ENCODE measurements at places on chromosomes 12 and 14.

GRCh38 chr12:1496162-1496900 is 98.0 kb downstream of the FBXL14 start:
- no peak for DNase-seq

DNA sequence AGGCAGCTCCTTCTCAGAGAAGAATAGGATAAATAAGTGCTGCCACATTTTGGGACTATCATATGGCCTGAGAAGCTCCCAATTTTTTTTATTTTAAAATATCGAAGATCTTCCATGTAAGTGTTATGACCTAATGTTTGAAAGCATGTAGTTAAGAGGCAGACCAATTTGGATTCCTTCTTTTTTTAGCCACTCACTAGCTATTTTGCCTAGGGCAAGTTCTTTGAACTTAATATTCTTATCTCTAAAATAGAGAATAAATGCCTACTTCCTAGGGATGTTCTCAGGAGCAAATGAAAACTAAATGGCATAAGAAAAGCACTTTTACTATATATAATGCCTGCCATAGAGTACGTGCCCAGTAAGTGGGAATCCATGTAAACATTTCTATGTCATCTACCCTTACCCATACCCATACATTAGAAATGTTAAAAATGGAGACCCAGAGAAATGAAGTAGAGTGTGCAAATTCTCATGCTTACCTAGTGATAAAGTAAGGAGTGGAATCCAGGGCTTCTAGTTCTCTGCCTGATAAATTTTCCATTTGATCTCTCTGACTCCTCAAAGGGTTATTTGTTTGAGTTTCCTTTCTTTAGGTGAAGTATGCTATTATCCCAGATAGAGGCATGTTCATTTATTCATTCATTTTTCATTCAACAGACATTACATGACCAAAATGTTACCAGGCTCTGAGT is 148.3 kb downstream of the TGFB3 start:
- no peak for DNase-seq

GRCh38 chr12:91931111-91931510 is 214.5 kb downstream of the BTG1 start:
- no peak for DNase-seq

DNA sequence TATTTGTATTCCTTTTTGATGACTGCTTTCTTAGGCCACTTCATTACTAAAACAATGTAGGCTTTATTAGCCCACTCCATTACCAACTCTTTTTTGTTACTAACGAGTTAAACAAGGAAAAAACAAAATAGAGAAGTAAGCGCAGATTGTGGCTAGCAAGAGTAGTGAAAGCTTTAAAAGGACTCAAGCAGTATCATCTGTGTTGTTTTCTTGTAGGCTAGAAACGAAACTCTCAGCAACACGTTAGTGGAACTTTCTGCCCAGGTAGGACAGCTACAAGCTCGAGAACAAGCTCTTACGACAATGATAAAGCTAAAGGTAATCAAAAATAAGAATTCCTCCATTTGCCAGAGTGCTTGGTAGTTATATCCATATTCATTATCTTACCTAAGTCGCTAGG is 11.1 kb downstream of the CCDC62 start:
- DNase-seq, result no peak

- no peak for DNase-seq
Observed at GRCh38 chr14:104297721-104298401, 159.5 kb downstream of the KIF26A start.

GRCh38 chr12:130787041-130787440 is 52.0 kb downstream of the STX2 start:
- DNase-seq, result no peak

GRCh38 chr12:111257435-111257902 is 111.4 kb downstream of the PHETA1 start:
- no peak for DNase-seq

DNA sequence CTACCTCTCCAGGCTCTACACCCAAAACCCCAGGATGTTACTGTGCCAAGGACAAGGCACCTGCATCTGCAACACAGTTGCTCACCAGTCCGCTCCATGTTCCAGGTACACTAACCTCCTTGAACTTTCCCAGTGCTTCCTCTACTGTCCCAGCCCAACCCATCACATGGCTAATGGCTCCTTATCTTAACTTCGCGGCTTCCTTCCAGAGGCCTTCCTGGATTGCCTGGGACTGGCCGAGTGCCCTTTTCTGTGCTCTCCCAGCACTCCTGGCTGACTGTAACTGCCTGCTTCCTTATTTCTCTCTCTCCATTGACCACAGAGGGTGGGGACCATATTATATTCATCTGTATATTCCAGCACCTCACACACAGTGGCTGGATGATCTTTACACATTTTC is 20.9 kb downstream of the POMT2 start:
- DNase-seq, result no peak

- DNase-seq, result no peak
Observed at GRCh38 chr12:24909667-24910066, 39.2 kb downstream of the BCAT1 start.

GRCh38 chr12:69929531-69929930 is 104.5 kb downstream of the MYRFL start:
- DNase-seq, result no peak

GRCh38 chr12:78916845-78917480 is 52.4 kb downstream of the SYT1 start:
- DNase-seq, result no peak

DNA sequence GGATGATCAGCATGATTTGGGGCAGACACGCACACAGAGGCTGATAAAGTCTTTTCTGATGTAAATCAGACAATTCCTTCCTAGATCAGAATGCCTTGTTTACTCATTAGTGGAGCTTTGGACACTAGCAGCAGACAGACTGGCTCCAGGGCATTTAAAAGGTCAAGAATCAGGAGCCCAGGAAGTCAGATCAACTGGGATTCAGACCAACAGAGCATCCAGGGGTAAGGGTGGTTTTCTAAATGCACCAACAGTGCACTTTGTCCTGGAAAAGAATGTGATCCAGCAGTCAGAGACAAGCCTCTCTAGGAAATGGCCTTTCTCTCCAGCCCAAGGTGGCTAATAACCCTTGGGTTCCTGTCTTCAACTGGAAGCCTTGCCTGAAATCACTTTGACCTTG is 405.3 kb downstream of the MED13L start:
- no peak for DNase-seq

DNA sequence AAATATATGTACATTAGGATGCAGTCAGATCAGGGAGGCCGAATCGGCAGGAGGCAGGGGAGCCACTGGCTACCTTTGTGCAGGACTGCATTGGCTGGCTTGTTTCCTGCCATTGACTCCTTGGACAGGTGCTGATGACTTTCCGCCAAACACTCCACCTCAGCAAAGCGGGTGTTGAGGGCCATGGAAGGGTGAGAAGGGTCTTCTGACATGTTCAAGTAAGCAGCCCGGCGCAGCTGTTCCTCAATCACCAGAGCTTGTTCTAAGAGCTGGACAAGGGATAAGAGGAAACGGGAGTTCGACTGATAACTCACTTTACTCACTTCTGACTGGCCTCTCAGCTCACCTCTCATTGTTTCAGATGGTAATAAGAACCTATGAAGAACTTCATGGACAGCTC is 4.9 kb upstream of the NOP2 start:
- DNase-seq, result no peak

- DNase-seq, result no peak
Observed at GRCh38 chr12:14773685-14774073, 29.6 kb downstream of the WBP11 start.

DNA sequence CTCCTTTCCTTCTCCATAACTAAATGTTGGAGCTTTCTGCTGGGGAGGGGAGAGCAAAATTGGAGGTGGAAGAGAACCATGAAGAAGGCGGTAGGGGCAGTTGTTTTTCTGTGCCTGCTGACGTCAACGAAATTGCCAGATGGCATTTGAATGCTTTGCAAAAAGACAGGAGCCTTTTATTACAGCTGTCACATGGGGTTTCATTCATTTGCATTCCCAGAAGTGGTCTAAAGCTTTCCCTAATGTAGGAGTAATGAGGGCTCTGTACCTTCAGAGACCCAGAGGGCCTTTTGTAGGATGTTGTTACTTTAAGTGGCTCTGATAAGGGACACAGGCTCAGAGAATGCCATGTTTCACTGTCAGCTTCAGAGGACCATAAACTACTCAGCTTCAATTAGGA is 107.1 kb upstream of the SLCO1C1 start:
- no peak for DNase-seq

DNA sequence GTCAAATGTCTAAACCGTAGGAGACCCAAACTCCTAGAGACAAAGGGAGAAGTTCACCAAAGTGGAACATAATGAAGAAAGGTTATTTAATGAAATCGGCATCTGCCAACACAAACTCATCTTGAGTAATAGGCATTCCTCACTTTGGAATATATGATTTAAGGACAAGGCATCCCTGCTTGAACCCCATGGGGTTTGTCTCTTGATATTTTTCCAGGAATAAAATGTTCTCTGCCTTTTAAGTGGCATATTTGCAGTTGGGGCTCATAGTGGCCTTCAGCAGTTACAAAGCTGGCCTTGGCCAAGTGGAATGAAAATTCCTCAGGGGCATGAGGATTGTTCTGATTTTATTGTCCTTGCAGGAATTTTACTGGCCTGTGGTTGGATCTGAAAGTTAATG is 7.1 kb downstream of the POP5 start:
- no peak for DNase-seq

- no peak for DNase-seq
Observed at GRCh38 chr14:80522411-80522810, 311.1 kb upstream of the DIO2 start.

GRCh38 chr12:70049596-70050360 is 193.5 kb upstream of the CNOT2 start:
- no peak for DNase-seq

GRCh38 chr14:103141117-103141796 is 18.0 kb downstream of the TNFAIP2 start:
- DNase-seq, result no peak

- peak; percentile 26 for DNase-seq
Observed at GRCh38 chr12:3034067-3034750, 43.0 kb upstream of the TSPAN9 start.

- no peak for DNase-seq
Observed at GRCh38 chr12:40338621-40339020, 113.8 kb downstream of the LRRK2 start.

DNA sequence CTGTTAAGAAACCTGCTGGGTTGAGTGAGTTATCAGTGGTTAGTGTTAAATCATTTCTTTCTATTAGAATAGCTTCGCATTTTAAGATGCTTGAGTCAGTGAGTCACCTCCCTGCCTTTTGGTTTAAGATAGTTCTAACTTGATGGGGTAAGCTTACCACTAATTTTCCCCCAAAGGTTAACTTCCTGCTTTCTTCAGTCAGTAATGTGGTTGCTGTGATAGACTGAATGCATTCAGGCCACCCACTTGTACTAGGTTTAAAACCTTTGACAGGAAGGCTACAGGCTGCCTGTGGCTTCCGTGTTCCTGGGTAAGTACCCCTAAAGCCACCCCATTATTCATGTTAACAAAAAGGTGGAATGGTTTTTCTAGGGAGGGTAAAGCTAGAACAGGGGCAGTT is 25.3 kb downstream of the CLEC2A start:
- no peak for DNase-seq

DNA sequence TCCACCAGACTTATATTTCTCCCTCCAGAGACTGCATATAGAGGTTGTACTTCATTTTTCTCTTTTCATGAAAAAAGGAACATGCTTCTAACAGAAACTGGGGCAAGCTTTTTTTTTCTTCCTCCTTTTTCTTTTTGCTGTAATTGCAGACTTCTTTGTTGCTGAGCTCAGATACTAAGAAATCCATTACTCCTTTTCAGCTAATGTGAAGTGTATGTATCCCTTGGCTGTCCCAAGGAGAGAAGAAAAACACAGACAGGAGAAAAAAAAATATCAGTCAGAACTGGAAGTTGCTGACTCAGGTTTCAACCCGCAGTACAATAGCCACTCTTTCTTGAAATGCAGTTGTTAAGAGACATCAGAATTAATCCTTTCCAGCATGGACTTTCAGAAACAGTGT is 1248.4 kb downstream of the LRFN5 start:
- DNase-seq, result no peak

DNA sequence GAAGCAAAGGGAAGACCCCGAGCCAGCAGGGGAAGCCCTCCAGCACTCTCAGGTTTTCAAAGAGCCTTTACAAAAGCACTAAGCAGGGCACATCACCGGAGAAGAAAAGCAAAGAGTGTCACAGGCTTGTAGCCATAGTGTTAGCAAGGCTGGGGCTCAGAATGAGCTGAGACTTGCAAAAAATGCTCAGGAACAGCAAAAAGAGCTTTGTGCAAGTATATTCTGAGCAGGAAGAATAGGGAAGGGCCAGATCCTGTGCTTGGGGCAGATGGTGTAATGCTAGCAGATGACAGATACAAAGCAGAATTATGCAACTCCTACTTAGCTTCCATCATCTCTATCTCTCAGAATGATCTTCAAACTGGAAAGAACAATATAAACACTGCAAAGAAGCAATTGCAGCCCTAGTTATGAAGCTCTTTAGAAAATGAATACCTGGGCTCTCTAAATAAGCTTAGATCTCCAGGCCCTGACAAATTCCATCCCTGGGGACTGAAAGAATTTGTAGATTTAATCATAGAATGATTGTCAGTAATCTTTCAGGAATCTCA is 23.7 kb upstream of the PARP11 start:
- no peak for DNase-seq

DNA sequence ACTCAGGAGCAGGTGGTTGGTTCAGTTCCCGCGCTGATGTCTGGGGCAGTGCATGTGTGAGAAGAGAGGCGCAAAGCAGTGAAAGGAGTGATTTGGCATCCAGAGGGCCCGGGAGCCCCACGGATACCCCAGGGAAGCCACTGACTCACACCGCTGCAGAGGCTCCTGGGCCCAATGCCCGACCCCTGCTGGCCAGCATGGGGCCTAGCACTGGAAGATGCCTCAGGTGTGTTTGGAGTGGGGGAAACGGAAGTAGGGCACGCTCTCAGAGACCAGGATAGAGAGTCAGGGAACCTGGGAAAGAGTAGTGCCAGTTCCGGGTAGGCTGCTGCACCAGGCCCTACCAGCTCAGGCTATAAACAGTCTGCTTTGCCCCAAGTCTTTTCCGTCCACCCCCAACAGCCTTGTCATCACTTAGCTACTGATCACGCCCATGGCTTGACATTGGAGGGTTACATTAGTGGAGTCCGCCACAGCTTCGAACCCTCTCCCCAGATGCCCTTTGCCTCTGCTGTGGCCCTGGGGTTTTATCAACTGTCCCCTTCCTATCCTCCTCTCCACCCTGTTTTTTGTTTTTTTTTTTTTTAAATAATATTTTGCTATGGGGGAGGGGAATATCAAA is 9.5 kb upstream of the CSAD start:
- no peak for DNase-seq

GRCh38 chr12:105325117-105325516 is 5.4 kb upstream of the C12orf75 start:
- DNase-seq, result no peak

DNA sequence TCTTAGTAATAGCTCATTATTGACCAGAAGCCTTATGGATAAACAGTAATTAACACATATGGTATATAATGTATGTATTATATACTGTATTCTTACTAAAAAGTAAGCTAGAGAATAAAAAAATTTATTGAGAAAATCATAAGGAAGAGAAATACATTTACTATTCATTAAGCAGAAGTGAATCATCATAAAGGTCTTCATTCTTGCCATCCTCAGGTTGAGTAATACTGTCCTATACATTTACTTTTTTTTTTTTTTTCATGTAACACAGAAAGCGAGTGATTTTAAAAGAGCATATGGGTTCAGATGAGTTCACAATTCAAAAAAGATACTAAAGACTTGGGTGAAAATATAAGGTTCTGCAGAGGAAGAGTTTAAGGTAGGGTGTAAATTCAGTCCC is 152.5 kb downstream of the TGFB3 start:
- no peak for DNase-seq

GRCh38 chr14:94660306-94660946 is 48.2 kb downstream of the SERPINA3 start:
- DNase-seq, result no peak

GRCh38 chr14:82153689-82154088 is 620.0 kb upstream of the SEL1L start:
- DNase-seq, result no peak

- DNase-seq, result no peak
Observed at GRCh38 chr12:120453977-120454376, 7.7 kb downstream of the GATC start.
